ENCODE measurements at places on chromosomes 16 and 17.

GRCh38 chr16:89623511-89624261 lies 10.2 kb downstream of the DPEP1 start:
- DNase-seq, result no peak

DNA sequence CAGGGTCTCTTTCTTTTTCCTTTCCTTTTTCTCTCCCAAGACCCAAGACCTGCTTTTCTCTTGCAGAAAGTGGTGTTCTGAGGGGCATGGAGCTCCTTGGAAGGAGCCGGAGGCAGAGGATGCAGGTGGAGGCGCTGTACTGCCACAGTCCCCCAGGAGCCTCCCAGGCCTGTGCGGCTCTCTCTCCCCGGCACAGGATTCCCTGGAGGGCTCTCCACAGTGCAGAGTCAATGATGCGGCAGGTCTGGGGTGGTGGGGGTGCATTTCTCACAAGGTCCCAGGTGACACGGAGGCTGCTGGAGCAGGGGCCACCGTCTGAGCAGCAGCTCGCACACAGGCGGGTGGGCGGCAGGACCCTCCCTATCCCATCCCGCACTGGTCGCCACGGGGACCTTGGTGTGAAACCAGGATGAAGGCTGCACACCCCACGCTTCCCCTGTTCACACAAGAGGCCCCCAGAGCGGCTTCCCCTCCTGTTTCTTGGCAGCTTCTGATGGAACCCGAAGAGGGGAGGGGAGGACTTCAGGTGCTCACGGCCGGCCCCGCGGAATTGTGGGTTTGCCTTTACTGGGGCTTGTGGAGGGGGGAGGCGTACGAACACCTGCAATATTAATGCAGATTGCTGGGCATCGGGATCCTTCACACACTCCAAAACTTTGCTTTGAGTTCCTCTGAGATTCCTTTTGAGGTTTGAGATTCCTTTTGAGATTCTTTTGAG lies 186.9 kb downstream of the ENGASE start:
- no peak for DNase-seq

DNA sequence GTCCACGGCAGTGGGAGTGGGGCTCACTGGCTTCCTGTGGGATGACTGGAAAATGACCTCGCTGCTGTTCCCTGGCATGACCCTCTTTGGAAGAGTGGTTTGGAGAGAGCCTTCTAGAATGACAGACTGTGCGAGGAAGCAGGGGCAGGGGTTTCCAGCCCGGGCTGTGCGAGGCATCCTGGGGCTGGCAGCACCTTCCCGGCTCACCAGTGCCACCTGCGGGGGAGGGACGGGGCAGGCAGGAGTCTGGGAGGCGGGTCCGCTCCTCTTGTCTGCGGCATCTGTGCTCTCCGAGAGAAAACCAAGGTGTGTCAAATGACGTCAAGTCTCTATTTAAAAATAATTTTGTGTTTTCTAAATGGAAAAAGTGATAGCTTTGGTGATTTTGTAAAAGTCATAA lies 7.8 kb upstream of the RNF213 start:
- DNase-seq, result peak; percentile 81

GRCh38 chr16:305916-306626 lies 23.1 kb downstream of the PDIA2 start:
- no peak for DNase-seq

- no peak for DNase-seq
These were observed 3.8 kb upstream of the DYNLL2 start for GRCh38 chr17:58079300-58080033.

- no peak for DNase-seq
These were observed 4.2 kb upstream of the SBK1 start for GRCh38 chr16:28288114-28288513.

- no peak for DNase-seq
These were observed 20.1 kb upstream of the C16orf95 start for GRCh38 chr16:87337262-87337771.

DNA sequence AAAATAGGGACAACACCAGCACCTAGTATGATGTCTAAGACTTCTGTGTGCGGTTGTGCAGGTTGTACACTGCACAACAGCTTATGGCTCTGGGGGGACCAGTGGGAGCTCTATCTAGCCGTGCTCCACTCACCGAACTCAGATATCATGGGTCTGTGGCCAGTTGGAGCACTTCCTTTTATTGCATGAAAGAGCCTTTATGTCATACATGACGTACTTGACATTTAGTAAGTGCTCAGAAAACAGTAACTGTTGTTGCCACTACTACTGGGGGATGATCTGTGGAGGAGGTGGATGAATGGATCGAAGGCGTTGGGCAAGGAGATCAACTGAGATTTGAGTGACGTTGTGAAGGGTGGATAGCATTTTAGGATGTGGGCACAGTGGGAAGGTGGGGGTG lies 368.8 kb downstream of the SNX29 start:
- DNase-seq, result no peak

- no peak for DNase-seq
These were observed 988 bp upstream of the IL21R start for GRCh38 chr16:27400751-27401620.

- DNase-seq, result no peak
These were observed 219.2 kb downstream of the C16orf78 start for GRCh38 chr16:49592546-49593423.

DNA sequence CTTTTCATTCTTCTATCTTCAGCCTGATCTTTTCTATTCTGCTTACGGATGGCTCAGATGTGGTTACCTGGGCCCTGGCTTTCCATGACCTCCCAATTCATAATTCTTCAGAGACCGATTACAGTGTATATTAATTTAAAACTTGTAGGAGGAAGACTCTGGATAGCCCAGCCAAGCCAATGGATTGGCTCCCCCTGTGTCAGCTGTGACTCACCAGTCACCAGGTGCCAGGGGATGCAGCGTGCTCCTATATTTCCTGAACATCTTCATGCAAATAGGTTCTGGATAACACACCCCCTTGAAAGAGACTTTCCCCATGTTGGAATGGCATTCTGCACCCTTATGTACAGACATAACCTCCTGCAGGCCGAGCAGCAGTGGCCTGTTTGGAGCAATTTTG lies 208.3 kb upstream of the WSCD1 start:
- DNase-seq, result no peak

- DNase-seq, result no peak
These were observed 118.5 kb downstream of the BRIP1 start for GRCh38 chr17:61744804-61745203.

DNA sequence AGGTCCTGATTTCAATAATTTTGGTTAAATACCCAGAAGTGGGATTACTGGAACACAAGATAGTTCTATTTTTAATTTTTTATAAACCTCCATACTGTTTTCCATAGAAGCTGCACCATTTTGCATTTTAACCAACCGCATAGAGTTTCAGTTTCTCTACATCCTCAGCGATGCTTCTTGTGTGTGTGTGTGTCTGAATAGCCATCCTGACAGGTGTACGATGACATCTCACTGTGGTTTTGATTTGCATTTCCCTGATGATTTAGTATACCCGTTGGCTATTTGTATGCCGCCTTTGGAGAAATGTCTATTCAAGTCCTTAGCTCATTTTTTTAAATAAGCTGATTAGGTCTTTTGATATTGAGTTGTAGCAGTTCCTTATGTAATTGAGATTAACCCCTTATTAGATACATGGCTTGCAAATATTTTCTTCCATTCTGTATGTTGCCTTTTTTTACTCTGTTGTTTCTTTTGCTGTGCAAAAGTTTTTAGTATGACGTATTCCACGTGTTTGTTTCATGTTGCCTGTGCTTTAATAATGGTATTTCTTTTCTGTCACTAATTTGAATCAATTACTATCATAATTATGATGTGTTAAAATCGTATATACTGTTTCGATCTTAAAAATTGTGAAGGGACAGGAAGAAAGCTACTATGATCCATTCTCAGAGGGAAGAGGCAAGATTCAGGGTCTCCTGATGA lies 227.2 kb upstream of the MON1B start:
- DNase-seq, result no peak

DNA sequence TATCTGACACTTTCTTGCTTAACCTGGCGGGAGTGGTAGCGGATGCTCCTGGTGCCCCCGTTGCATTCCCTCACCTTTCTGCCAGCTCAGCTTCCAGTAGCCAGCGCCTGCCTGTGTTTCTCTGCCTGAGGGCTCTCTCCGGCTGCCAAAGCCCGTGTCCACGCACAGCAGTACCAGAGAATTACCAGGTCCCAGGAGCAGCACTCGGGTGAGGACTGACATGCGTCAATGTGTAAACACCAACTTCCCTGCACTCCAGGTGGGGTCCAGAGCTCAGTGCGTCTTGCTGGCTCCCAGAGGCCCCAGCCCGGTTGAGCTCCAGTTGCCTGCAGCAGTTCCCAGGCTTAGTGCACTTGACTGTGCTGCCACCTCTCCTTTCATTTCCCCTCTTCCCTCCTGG lies 54.8 kb downstream of the CDH13 start:
- DNase-seq, result no peak

- no peak for DNase-seq
These were observed 27.6 kb downstream of the PRKAR1A start for GRCh38 chr17:68539548-68540467.

GRCh38 chr16:49524216-49524946 lies 150.8 kb downstream of the C16orf78 start:
- DNase-seq, result no peak

DNA sequence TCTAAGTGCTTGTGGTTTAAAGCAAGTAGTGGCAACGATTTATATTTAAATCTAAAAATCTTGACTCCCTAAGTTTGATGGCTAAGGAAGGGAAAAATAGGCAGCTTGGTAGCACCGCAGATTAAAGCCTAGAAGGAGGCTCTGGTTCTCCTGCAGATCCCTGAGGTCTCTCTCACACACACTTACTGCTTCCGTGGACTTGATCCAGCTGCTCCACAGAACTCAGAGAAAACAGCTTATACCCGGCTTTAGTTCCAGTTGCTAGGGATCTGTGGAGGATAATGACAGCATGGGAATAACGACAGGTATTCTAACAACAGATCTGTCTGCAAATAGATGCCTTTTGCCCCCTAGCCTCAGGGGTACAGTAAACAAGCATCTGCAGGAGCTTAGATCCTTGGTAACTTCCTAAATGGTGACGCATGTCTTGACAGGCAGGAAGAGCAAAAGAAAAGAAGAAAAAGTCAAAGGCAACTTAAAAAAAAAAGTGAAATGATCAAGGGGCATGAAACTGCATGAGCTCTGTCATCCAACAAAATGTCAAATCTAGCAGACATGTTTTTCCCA lies 4.5 kb downstream of the WIPI1 start:
- no peak for DNase-seq

DNA sequence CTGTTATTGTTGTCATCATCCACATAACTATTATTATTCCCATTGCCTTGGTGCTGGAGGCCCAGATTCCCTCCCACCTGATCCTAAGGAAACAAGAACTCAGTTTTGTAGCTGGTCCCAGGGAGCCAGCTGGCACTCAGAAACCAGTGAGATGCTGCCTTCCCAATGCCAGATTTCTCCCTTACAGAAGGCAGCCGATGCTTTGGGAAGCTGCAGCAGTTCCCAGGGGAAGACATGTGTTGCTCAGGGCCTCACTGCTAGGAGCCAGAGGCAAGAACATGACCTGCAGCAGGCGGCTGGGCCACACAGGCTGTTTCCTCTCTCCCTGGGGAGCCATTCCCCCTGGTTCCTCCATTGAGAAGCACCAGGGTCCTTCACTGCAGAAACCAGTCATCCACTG lies 59.9 kb upstream of the GRIN2A start:
- DNase-seq, result no peak

DNA sequence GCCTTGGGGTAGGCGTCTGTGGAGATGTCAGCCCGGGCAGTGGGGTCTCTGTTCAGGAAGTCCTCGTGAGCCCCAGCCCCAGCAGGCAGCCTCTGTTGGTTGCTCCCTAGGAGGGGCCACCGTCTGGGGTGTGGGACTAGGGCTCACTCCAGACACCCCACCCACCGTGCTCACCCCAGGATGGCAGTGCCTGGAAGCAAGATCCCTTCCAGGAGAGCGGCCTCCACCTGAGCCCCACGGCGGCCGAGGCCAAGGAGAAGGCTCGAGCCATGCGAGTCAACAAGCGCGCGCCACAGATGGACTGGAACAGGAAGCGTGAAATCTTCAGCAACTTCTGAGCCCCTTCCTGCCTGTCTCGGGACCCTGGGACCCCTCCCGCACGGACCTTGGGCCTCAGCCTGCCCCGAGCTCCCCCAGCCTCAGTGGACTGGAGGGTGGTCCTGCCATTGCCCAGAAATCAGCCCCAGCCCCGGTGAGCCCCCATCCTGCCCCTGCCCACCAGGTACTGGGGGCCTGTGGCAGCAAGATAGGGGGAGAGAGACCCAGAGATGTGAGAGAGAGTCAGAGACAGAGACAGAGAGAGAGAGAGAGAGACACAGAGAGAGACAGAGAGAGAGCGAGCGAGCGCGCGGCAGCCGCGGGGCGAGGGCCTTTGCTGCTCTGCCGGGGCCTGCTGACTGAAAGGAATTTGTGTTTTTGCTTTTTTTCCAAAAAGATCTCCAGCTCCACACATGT lies 9.8 kb downstream of the NTHL1 start:
- no peak for DNase-seq

GRCh38 chr16:50303605-50304466 lies 37.5 kb downstream of the ADCY7 start:
- no peak for DNase-seq

DNA sequence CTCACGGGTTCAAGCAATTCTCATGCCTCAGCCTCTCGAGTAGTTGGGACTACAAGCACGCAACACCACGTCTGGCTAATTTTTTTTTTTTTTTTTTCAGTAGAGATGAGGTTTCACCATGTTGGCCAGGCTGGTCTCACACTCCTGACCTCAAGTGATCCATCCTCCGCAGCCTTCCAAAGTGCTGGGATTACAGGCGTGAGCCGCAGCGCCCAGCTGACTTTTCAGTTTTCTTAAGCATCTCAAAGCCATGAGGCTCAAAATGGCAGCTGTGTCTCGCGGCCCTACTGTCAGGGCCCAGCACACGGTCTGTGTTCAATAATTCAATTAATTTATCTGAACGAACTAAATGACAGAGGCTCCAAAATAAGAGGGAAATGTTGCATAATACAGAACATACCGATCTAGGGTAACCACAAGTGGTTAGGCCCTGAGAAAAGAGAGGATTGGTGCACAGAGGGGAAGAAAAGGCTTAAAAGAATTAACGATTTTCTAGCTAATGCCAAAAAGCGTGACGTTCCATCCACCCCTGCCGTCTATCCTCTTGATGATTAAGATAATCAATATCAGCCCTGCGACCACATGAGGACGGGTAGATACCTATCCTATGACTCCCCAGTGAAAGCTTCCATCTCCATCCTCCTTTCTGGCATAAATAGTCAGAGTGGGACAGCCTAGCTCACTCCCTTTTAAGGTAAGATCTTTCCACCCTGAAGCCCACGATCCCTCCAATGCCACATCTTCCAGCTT lies 136.9 kb downstream of the SLC39A11 start:
- no peak for DNase-seq

- DNase-seq, result no peak
These were observed 199.4 kb downstream of the MAF start for GRCh38 chr16:79401157-79401556.

- no peak for DNase-seq
These were observed 9.8 kb downstream of the EIF4A3 start for GRCh38 chr17:80137131-80137530.
